CD4-positive, alpha-beta T cell treated with Interleukin-4 for 1 hour (primary cell): ENCODE measurements at places on chromosomes 1 and 21.
A peak's percentile ranks its signal among the peaks of the same experiment; 100 is the strongest.

DNA sequence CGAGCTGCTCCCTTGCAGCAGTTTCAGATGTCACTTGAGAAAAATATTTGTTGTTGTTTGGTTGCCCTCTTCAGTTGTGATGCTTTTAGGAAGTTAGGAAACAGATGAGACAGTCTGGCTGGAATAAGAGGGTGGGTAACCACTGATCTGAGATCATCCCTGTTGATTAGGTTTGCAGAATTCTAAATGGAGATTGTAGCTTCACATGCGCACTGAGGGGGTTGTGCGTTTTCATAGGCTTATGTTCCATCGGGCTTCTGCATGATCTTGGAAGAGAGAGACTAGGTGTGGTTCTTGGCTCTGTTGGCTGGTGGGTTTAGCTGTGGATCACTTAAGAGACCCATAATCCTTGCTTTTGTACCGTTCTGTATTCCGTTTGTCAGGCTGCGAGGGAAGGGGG is 108.1 kb downstream of the CAMTA1 start:
- no peak for DNase-seq

- no peak for DNase-seq
Observed at GRCh38 chr1:194322751-194323150, 1136.3 kb upstream of the B3GALT2 start.

DNA sequence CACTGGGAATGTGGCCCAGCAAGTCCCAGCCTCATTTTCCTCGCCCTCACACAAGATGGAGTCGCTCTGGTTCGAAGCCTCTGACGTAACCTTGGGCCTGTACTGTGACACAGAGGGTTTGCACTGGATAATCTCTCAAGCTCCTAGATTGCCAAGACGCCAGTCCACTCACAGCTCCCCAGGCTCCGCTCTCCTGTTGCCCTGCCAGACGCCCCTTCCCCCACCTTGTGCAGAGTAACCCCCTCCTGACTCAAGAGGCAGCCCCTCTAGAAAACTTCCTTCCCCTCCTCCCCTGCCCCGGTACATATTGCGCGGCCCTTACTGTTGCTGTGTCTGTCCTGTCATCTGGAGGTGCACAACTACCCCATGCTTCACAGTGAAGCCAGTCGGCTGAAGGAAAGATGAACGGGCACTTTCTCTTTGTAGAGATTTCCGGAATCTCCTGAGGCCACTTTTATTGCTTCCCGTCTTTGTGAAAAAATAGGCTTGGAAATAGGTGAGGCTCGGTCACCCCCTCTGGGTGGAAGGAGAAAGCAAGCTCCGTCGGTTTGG is 981 bp upstream of the KIAA1614 start:
- DNase-seq, result no peak

DNA sequence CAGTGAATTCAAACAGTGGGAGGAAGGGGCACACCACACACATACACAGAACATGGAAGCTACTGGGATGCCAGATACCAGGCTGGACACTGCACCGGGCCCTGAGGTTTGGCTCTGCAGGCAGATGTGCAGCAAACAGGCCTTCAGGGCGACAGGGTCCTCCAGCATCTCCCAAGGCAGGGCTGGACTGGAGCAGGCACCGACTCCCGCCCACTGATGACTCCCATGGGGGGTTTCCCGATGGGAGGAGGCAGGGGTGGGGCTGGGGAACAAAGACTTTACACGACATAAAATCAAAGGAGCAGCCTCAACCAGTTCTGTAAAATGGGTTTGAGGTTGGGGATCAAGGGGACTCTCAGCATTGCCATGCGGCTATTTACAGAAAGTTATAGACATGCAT is 118.1 kb downstream of the SYT2 start:
- no peak for DNase-seq

GRCh38 chr1:65297706-65298105 is 11.6 kb upstream of the DNAJC6 start:
- DNase-seq, result no peak

DNA sequence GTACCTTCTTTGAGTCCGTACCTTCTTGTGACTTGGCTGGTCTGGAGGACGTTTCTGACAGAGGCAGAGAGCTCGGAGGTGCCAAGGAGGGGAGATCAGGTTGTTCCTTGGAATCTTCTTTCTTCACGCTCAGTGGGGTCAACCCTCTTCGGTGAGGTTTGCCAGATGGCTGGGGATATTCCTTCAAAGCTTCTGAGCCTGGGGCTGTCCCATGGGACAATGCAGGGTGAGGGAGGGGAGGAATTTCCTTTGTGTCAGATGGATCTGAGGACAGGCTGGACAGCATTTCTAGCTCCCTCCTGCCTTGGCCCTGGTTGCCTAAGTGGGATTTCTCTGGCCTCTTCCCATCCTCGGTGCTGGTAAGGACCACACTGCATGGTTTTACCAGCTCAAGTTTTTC is 95.5 kb upstream of the EDN2 start:
- DNase-seq, result no peak

GRCh38 chr1:42379794-42380585 is 602 bp upstream of the RIMKLA start:
- DNase-seq, result no peak

DNA sequence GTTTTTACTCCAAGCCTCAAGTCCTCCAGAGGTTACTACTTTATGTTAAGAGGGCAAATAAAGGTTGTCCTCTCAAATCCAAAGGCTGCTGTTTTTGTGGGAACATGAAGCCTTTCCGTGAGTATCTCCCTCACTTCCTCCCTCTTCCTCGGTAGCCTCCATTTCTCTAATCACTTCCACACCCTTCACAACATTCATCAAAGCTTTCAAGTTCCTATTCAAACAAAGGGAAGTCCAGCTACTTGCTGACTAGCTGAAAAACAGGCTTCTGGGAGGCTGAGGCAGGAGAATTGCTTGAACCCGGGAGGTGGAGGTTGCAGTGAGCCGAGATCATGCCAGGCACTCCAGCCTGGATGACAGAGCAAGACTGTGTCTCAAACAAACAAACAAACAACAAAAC is 6.6 kb upstream of the CD48 start:
- no peak for DNase-seq

DNA sequence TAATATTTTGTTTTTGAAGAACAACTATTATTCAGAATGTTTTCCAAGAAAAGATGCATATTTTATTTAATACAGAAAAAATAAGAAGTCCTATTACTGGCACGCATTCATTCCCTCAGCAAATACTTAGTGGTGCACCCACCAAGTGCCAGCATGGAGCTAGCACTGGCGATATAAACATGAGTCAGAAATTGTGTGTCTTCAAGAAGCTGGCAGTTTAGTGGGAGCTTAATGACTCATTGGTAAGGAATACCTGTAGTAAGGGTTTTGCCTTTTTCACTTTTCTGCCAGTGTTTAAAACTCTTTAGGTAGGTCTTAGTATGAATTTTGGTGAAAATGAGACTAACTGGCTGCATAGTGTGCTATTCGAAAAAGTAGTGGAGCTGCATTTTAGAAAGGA is 6.3 kb downstream of the MAGI3 start:
- DNase-seq, result no peak

DNA sequence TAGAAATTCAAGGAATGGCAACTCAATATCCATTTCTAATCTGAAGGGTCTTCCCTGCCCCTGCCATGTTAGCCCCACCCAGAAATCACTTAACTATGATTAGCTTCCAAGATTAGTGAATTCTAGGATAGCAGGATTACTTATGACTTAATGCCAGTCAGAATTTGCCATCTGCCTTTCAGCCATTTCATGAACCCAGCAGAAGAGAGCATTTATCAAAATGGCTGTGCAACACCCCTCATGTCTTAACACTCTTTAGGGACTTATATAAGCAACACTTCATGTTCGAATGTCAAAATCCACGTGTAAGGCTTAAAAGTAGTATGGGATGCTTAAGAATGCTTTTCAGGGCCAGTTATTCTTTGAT is 288.5 kb downstream of the NFIA start:
- DNase-seq, result no peak

DNA sequence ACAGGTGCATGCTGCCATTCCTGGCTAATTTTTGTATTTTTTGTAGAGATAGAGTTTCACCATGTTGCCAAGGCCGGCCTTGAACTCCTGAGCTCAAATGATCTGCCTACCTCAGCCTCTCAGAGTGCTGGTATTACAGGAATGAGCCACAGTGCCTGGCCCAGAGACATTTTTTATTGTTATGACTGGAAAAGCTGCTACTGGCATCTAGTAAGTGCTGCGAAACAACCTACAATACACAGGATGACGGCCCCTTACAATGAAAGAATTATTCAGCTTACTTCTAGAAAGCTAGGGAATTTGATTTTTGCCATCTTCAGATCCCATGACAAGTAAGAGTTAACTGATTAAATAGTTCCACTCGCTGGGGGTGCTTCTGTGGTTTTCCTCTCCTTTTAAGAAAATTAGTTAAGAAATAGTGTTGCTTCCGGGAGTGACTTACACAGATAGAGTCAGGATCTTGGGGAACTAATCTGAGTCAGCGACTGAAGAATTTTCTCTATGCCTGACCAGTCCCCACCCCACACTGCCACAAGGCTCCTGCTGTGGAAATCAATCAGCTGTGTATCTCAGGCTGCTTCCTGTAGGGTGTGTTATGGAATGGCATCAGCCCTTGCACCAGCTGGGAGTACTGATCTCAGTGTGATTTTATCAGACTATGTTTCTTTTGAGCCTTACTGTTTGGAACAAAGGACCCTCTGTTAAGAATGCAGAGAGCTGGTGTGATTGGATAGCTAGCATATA is 93.0 kb upstream of the BMP8A start:
- peak; percentile 27 for DNase-seq

- no peak for DNase-seq
Observed at GRCh38 chr1:115323366-115324004, 14.6 kb downstream of the NGF start.

- DNase-seq, result no peak
Observed at GRCh38 chr1:93502571-93502970, 54.7 kb downstream of the FNBP1L start.

GRCh38 chr1:201226859-201227488 is 36.4 kb downstream of the IGFN1 start:
- no peak for DNase-seq
